ENCODE measurements at places on chromosomes 4 and X. TPM values are rescaled to one million over a fixed set of nuclear protein-coding genes. Genes with fewer than 3 reads are reported as not detected.

- no peak for DNase-seq
Measured at GRCh38 chrX:94775640-94776039, 1101.6 kb downstream of the FAM133A start.

Gene TCEAL5
- total RNA-seq: 0.28 TPM

GRCh38 chr4:52014903-52015302 lies 5.3 kb downstream of the LRRC66 start:
- DNase-seq: no peak

DNA sequence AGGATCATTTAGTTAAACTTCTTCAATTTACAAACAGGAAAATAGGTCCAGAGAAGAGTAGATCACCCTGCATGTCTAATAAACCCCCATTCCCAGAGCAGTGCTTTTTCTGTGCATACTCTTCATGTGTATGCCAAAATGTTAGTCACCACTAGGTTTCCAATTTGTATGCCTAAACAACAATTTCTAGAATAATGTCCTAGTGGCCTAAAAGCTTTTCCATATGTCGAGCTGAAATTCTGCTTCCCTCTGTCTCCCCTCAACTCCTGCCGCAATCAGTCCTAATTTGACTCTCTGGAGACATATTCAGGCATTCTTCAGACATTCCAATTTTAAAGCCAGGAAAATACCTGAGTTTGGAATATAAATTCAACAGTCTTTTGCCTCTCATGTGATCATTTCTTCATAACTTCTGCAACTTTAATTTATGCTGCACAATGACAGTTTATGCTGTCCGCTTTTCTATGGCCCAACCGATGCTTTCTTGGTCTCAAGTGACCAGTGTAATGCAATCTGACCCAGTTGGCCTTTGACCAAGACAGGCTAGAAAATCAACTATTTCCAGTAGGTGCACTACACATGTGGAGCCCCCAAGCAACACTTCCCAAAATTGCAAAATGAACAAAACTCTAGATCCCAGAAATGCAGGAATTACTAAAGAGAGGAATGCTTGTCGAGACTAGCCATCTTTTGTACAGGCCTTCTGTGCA lies 122.9 kb upstream of the FMR1 start:
- DNase-seq: no peak

DNA sequence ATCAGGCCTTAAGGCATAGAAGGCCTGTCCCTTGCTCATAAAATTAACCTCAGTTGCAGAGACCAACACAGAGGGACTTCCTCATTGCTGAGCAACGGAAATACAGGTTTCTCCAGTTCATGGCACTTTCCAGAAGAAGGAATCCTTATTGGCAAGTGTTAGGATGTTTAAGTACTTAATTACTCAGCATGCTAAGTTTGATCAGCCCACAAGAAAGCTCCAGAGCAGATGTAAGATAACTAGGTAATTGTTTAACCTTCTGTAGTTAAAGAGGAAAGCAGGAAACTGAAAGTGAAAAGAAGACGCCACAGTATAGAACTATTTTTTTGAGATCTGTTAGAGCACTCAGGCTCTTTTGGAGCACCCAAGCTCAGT lies 33.5 kb downstream of the SMS start:
- DNase-seq: no peak

Gene IBSP
- not detected for total RNA-seq

- DNase-seq: no peak
Measured at GRCh38 chrX:153818571-153819383, 11.6 kb downstream of the PDZD4 start.

Gene ATP1B4
- 0.89 TPM for total RNA-seq

Gene AFF2
- 0.59 TPM for total RNA-seq

Gene TAF7L
- not detected for total RNA-seq

- peak; percentile 67 for DNase-seq
Measured at GRCh38 chr4:3500634-3501101, 31.6 kb downstream of the LRPAP1 start.

Gene GASK1B
- 107 TPM for total RNA-seq

Gene CSN1S1
- total RNA-seq: not detected

DNA sequence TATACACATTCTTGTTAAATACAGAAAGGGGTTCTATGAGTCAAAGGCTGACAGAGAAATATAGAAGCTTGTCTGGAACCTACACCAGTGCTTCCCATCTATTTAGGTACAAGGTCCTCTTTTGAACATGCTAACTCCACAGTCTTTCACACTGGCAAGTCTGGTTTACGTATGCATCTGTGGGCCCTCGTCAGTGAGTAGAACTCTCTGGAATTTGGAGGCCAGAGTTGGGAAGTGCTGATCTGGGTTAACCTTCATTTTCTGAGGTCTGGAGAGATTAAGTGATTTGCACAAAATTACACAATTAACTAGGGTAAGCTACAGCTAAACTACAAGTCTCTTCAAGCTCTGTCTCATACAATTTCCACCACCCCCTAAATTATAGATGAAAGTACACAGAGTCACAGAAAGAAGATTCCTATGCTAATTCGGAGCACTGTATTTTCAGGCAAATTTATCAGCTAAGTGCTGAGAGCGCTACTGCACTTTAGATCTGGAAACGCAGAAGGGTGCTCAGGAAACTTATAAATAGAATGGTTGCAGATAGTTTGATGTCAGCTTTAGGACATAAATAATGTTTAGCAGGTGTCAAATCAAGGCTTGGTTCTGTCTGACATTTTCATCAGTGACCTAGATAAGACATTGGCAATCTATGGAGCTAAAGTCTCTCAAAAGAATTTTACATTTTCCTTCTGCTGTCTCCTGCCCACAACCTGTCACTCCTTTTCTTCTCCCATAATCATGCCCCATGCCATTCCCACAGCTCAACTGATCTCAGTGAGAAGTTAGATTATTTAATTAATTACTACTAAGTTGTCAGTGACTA lies 43.0 kb upstream of the PDLIM5 start:
- no peak for DNase-seq

Gene CENPE
- total RNA-seq: 0.66 TPM

DNA sequence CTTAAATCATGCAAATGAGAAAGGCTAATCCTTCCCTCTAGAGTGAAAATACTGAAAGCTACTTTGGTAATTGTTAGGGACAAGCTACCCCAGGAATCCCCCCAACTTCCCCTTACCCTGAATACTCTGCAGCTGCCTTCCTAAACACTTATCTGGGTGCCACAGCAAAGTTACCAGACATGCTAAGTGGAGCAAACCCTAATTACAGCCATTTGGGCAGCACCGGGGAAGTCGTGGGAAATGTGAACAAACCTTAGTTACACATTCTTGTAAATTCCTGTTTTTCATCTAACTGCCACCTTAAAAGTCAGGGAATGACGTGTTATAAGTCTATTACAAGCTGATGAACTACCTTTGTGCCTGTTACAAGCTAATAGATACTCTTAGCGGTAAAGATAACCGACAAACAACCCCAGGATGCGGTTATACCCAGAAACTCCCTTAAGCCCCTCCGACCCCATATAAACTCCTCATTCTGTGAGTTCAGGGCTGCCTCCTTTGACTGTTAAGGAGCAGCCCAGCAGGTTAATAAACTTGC lies 66.0 kb upstream of the PLAC8 start:
- no peak for DNase-seq

GRCh38 chrX:9087271-9088040 lies 53.5 kb upstream of the FAM9B start:
- DNase-seq: no peak

Gene ALAS2
- 0.64 TPM for total RNA-seq

DNA sequence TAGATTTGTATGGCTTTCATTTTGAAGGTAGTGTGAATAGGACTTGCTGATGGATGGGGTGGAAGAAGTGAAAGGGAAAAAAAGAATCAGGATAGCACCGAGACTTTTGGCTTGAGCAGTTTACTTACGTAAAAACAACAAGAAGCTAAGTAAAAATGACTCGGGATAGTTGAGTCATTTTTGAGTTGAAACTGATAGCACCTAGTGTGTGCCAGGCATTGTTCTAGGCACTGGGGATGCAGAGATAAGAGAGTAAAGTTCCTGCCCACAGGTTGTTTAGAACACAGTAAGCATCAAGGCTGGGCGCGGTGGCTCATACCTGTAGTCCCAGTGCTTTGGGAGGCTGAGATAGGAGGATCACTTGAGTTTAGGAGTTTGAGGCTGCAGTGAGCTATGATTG lies 34.7 kb downstream of the ADD1 start:
- DNase-seq: no peak

- DNase-seq: no peak
Measured at GRCh38 chr4:42543762-42544161, 113.1 kb downstream of the ATP8A1 start.

Gene F8
- total RNA-seq: 25.8 TPM

Gene TMEM150C
- 12.3 TPM for total RNA-seq

GRCh38 chrX:46713672-46714490 lies 45.0 kb downstream of the SLC9A7 start:
- no peak for DNase-seq

GRCh38 chr4:34861666-34862065 lies 1382.6 kb downstream of the ARAP2 start:
- DNase-seq: no peak

DNA sequence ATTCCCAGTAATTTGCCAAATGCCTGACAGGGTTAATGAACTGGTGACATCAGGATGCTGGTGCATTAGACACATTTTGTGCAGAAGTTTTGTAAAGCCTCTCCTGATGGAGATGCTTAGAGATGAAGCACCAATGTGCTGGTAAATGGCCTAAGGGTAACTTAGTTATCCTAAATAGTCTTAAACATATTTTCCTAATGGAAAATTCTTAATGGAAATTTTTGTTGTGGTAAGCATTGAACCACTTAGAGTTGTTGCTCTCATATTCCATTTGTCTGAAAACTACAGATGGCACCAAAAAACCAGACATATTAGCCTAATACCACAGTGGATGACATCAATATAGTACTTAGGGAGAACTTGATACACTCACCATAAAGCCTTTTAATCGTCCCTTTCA lies 154.5 kb upstream of the ANK2 start:
- no peak for DNase-seq

GRCh38 chr4:40225497-40225896 lies 28.7 kb downstream of the RHOH start:
- no peak for DNase-seq

DNA sequence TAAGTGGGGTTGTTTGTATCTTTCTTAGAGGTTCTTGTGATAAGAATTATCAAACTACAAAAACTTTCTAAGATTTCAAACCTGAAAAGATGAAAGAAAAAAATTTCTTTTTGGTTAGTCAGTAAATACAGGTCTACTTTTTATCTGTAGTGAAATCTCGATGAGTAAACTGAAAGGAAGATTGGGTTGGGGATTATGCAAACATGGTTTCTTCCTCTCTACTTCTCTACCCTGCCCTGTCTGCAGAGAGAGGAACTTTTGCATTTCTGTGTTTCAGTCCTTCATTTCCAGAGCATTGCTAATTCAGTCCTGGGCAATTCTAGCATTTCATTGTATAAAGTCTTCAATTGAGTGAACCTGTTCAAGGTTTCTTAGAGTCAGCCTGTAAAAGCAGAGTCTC lies 51.6 kb upstream of the IL2 start:
- no peak for DNase-seq

Gene KCTD8
- 0.12 TPM for total RNA-seq

DNA sequence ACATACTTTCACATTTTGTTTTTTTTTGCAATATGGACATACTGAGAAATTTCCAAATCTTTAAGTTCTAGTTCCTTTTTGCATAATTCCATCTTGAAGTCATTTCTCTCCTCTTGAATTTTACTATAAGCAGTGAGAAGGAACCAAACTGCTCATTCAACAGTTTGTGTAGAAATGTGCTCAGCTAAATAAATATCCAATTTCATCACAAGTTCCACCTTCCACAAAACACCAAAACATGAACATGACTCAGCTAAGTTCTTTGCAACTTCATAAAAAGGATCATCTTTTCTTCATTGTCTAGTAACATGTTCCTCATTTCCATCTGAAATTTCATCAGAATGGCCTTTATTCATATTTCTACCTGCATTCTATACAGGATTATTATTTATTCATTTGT lies 77.3 kb upstream of the FGF13 start:
- no peak for DNase-seq

DNA sequence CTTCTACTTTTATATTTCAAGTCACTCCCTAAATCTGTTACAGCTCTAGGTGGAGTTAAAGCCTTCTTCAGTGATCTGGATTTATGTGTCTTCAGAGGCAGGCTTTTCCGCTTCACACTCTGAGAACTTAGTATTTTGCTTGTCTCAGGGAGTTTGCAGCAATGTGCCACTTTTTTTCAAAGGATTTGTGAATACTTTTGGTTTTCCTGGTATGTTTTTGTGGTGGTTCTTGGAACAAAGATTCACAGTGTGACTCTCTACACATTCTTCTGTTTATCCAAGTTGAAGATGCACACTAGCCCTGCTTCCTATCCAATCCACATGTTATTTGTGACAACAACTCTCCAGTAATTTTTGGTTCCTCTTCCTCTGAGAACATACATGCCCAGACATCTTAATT lies 1253.7 kb downstream of the TECRL start:
- DNase-seq: no peak

GRCh38 chr4:42397635-42398170 lies 415 bp downstream of the SHISA3 start:
- no peak for DNase-seq

Gene ATP6AP2
- 39.2 TPM for total RNA-seq

- DNase-seq: peak; percentile 57
Measured at GRCh38 chrX:19372170-19372546, 28.4 kb downstream of the PDHA1 start.

GRCh38 chr4:48307528-48307927 lies 33.8 kb upstream of the SLAIN2 start:
- no peak for DNase-seq

Gene TCEAL7
- 3.8 TPM for total RNA-seq

DNA sequence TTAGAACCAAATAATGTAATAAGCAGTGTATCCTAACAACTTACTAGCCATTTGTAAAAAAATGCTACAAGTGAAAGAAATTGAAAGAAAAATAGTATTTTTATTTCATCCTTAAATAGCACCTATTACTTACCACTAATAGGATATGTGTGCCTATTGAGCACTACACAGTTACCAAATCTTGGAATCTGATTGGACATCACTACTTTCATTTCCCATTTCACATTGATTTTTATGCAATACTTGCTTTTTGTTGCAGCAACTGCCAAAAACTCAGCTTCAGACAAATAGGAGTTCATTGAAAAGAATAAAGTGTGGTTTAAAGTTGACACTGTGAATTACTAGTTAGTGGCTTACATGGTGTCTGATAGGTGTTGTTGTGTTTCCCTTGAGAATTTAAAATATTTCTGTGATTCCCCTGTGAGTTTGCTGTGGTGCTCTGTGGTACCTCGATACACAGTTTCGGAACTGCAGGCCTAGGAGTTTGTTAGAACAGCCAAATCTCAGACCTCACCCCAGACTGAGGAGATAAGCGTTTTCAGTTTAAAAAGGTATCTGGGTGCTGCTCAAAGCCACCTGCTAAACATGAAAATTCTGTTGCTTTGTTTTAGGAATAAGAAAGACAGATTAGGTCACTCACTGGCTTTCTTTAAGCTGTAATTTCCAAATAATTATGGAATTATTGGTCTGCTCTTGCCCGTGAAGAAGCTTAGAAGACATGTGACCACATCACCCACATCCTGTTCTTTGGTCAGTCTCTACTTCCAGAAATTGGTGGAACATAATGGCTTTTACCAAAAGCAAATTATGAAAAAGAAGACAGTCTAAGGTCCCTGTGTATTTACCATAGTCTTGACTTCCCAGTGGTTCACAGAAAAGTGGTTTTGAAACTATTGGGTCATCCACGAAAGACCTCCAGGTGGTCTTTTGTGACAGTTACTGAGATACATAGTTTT lies 97.8 kb downstream of the SYTL5 start:
- no peak for DNase-seq

Measured in heart right ventricle (tissue), 16 donors.